ENCODE measurements at places on chromosomes 12 and 14. TPM values are rescaled to one million over a fixed set of nuclear protein-coding genes. Genes with fewer than 3 reads are reported as not detected.

The NKX2-1 gene
- total RNA-seq: not detected

The NANOG gene
- 0.16 TPM for total RNA-seq

The AMN gene
- not detected for total RNA-seq

The LTBP2 gene
- 157 TPM for total RNA-seq

The TCL1A gene
- total RNA-seq: not detected

The PLD4 gene
- 0.16 TPM for total RNA-seq

The PLEKHD1 gene
- total RNA-seq: not detected

The SLC39A5 gene
- not detected for total RNA-seq

Measured in fibroblast of the aortic adventitia (primary cell).